NCI-H2081 treated with DMSO at 0.1 percent for 48 hours (cell line): ENCODE measurements at places on chromosomes 6 and 20.

DNA sequence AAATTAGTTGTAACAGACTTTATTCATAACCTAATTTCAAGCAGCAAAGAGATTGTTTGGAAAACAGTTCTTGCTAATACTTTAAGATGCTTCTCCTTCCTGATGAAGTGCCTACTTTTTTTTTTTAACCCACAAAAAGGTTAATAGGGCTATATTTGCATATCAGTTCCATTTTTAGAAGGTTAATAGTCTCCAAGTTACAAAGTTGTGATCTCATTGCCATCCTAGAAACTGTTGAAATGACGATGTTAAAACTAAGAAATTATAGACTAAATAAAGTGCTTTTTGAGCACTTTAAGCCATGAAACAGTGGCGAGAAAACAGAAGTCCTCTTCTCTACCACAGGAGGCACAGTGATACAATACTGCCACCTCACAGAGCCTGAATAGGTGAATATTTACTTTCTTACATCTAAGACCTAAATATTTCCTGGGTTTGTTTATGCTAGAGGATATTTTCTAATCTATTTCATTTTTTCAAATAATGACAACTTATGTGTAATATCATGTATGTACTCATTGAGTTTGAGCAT, 5.3 kb downstream of the RNF144B start:
- no peak for DNase-seq

DNA sequence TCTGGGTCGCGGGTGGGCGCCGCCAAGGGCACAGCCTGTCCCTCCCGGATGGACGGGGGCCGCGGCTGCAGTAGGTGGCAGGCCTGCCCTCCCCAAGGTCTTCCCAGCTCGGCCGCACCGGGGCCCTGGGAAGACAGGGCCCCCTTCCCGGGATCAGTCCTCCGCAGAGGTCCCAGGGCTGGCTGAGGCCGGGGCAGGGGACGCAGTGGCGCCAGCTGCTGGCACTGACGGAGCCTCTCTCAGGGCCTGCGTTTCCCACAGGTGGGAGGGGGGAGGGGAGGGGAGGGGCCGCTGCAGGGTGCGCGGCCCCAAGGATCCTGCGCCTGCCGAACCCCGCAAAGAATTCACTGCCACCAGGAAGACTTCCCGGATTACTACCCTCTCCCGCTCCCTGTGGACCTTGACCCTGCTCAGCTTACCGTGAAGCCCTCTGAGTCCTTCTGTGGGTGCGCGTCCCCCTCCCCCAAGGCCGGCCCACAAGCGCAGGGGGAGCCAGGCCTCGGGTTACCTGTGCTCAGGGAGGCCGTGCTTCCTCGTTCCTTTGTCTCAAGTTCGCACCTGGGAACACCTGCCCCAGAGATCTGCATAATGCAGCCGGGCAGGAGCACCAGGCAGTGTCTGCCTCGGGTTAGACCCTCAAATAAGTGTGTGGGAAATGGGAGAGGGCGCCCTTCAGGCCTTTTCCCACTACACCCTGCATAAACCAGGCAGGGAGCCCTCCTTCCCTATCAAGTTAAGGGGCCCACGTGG, 5.1 kb downstream of the LZTS3 start:
- no peak for DNase-seq

- DNase-seq, result no peak
These were observed 104.9 kb upstream of the SLC22A23 start for GRCh38 chr6:3561725-3562124.

- DNase-seq, result no peak
These were observed 1.7 kb downstream of the PRR18 start for GRCh38 chr6:166306378-166307081.

GRCh38 chr6:34369385-34369784, 23.1 kb downstream of the NUDT3 start:
- DNase-seq, result no peak

- DNase-seq, result no peak
These were observed 379.4 kb upstream of the MAN1A1 start for GRCh38 chr6:119728935-119729334.

- no peak for DNase-seq
These were observed 1042.2 kb downstream of the EPHA7 start for GRCh38 chr6:92377137-92377536.

GRCh38 chr6:112231594-112232060, 22.7 kb downstream of the LAMA4 start:
- no peak for DNase-seq

DNA sequence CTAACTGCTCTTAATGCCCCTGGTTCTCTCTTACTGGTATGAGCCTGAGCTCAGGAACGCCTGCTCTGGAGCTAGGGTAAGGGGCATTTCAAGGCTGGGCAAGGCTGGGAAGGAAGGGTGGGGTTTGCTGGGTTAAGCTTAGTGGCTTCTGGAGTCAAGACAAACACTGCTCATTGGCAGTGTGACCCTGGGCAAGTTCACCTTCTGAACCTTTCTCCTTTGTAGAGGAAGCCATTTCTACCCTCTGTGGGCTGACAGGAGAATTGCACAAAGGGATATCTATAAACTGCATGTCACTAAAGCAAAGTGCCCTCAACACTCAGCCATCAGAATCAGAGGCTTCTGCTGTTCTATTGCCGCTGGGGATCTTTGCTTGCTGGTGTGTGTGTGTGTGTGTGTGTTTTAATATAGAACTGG, 20.3 kb upstream of the LRRN4 start:
- DNase-seq, result no peak
